Mucosa of gallbladder (tissue), 1 donor: ENCODE measurements at places on chromosomes 4 and X. TPM values are rescaled to one million over a fixed set of nuclear protein-coding genes. Genes with fewer than 3 reads are reported as not detected.

The PRRG3 gene
- total RNA-seq: 0.46 TPM

The ASB5 gene
- total RNA-seq: 4.5 TPM

The C1QTNF7 gene
- total RNA-seq: 28.2 TPM

The HMGN5 gene
- total RNA-seq: 4.6 TPM

The NPY5R gene
- 0.23 TPM for total RNA-seq

The NAA11 gene
- total RNA-seq: not detected

The PRKG2 gene
- 0.58 TPM for total RNA-seq

The PRDX4 gene
- 77.5 TPM for total RNA-seq

The DAPP1 gene
- total RNA-seq: 23.3 TPM

The PPEF2 gene
- total RNA-seq: not detected

The AMOT gene
- total RNA-seq: 35.4 TPM

The GAGE13 gene
- 0.63 TPM for total RNA-seq

The PAK3 gene
- 1.0 TPM for total RNA-seq

The PCYT1B gene
- 0.32 TPM for total RNA-seq

The MGST2 gene
- 194 TPM for total RNA-seq

The SLC4A4 gene
- total RNA-seq: 225 TPM

The TLR6 gene
- total RNA-seq: 4.3 TPM

The NEUROG2 gene
- not detected for total RNA-seq

The HSFX1 gene
- total RNA-seq: 0.98 TPM

The SPARCL1 gene
- 539 TPM for total RNA-seq

The EMCN gene
- 13.9 TPM for total RNA-seq

The AGA gene
- 38.9 TPM for total RNA-seq

The AR gene
- total RNA-seq: 15.9 TPM
